ENCODE measurements at places on chromosomes 16 and 17.
A peak's percentile ranks its signal among the peaks of the same experiment; 100 is the strongest.

DNA sequence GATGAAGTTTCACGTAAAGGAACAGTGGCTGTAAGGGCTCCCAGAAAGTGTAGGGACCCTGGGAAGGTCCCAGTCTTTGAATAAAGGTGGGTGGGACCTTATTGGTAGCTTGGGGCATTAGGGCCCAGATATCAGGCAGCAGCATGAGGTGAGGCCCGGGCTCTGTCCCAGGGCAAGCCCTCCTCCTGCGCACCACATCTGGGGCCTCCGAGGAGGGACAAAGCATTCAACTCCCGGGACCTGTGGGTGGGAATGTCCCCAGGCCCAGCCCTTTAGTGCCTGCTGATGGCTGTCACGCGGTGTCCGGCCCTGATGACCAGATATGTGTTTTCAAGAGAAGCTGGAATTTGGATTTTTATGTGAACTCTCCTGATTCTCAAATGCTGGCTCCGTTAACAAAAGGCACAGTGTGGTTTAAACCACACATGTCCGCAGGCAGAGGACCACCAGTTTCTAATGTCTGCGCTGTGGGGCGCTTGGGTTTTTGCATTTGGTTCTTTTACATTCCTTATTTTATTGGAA lies 30.4 kb downstream of the RAI1 start:
- DNase-seq, result peak; percentile 50

DNA sequence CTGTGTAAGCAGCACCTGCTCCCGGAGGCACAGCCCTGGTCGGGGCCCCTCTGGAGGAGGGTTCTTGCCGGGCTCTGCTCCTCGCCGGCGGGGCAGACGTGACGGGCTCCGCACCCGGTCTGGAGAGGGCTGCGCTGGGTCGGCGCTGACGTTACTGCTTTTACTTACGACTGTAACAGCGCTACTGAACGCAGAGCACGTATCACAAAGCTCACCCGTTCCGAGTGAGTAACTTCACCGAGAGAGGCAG lies 1.3 kb upstream of the RAB40C start:
- peak; percentile 58 for DNase-seq

GRCh38 chr17:11086646-11087340 lies 154.2 kb upstream of the SHISA6 start:
- no peak for DNase-seq

GRCh38 chr17:40219594-40220338 lies 662 bp downstream of the WIPF2 start:
- DNase-seq, result peak; percentile 94

- no peak for DNase-seq
These were observed 4.7 kb downstream of the SEPTIN12 start for GRCh38 chr16:4783251-4783950.

DNA sequence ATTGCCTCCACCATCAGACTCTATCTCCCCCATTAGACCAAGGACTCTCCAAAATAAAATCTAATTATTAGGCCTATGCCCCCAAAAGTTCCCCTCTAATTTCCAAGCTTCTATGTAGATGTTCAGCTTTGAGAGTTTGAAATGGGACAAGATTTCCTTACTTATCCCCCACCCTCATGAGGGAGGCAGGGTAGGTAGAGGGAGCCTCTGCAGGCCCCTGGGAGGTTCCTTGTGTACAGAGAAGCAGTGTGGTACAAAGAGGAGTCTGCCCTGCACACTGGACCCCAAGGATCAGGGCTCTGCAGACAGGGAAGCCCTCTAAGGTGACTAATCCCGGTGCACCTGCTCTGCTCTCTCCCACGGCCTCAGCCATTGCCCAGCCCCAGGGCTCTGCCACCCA lies 2.5 kb downstream of the KRT17 start:
- DNase-seq, result no peak

GRCh38 chr16:4798456-4798855 lies 3.3 kb downstream of the SMIM22 start:
- DNase-seq, result no peak

- DNase-seq, result no peak
These were observed 94.0 kb upstream of the GNAO1 start for GRCh38 chr16:56097306-56097705.

DNA sequence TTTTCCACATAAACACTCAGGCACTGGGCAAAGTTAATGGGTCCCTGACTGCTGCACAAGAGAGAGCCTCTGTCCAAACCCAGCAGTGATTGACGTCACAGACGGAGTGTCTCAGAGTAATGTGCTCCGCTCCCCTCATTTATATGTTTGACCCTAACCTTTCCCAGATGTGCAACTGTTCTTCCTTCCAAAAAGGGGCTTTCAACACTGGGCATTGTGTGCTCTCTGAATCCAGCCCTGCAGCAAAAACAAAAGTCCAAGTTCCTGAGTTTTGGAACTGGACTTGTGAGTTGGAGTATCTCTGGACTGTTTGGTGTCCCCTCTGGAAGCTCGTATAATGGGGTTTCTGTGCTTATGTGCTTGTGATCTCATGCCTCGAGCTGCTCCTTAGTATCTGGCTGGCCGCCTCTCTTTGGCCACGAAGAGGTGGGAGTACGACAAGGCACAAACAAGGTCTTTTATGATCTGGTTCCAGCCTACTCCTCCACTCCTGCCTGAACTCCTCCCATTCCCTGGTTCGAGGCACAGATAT lies 76.4 kb upstream of the SMIM36 start:
- no peak for DNase-seq

DNA sequence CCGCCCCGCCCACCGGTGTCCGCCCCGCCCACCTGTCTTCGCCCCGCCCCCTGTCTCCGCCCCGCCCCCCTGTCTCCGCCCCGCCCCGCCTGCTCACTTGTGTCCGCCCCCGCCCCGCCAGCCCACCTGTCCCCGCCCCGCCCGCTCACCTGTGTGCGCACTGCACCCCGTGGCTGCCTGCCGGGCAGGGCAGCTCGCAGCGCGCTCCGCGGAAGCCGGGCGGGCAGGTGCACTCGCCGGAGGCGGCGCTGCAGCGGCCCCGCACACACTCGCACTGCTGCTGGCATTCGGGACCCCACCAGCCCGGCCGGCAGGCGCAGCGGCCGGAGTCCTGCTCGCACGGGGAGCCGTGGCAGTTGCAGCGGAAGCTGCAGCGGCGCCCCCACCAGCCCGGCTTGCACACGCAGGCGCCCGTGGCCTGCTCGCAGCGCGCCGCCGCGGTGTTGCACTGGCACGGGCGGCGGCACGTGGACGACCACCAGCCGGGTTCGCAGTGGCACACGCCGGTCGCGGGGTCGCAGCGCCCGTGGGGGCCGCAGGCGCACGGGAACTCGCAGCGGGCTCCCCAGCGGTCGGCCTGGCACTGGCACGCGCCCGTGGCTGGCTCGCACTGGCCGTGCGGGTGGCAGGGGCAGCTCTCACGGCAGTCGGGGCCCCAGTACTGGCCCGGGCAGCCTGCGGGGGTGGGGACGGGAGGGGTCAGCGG lies 2.1 kb downstream of the SCARF1 start:
- peak; percentile 89 for DNase-seq

GRCh38 chr17:63258785-63259184 lies 187.3 kb downstream of the CYB561 start:
- DNase-seq, result no peak

DNA sequence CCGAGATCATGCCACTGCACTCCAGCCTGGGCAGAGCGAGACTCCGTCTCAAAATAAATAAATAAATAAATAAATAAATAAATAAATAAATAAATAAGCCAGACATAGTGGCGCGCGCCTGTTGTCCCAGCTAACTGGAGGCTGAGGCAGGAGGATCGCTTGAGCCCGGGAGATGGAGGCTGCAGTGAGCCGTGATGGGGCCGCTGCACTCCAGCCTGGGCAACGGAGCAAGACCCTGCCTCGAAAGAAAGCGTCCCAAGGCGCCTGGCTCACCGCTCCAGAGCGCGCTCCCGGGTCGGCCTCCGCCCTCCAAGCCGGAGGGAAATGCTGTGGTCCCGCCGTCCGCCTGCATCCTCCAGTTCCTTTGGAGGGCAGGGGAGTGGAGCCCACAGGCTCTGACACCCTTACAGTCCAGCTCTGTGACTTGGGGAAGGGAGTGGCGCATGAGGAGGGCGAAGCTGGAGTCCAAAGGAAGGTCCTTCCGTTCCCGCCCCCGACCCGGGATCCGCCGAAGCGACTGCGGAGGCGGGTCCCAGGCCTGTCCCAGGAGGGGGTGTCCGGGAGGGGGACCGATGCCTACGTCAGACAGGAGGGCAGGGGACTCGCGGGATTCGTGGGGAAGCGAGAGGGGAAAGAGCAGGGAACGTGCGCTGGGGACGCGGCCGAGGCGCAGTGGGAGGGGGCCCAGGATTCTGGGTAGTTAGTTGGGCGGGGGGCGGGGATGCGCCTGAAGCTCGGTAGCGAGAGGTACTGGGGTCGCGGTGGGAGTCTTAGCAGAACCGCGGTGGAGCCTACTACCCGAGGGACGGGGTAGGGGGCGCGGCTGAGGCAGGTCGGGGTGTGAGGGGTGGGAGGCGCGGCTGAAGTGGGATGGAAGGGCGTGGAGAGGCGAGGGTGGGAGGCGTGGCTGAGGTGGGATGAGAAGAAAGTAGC lies 8.4 kb upstream of the TRPV2 start:
- peak; percentile 88 for DNase-seq

GRCh38 chr17:27984816-27985215 lies 57.7 kb upstream of the NLK start:
- no peak for DNase-seq

- no peak for DNase-seq
These were observed 15.2 kb downstream of the LITAF start for GRCh38 chr16:11571549-11571948.

DNA sequence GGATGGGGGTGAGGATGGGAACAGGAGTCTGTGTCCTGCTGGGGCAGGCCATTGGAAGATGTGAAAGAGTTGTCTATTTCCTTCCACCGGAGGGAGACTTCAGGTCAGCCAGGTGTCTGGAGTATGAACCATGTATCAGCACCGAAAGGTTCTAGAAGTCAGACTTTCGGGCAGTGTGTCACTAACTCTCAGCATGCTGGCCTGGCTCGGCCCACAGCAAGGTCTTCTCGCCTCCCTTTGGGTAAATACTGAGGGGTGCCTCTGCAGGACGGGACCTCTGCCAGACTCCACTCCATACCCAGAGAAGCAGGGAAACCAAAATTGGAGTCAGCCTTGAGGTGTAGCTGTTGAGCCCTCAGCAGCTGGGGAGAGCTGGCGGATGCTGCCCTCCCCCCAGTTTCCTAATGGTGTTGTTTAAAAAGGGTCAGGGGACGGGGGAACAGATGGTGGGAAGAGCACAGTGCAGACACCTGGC lies 507 bp downstream of the CIITA start:
- DNase-seq, result no peak

GRCh38 chr16:9092978-9093344 lies 1.5 kb downstream of the HAPSTR1 start:
- peak; percentile 20 for DNase-seq

- DNase-seq, result no peak
These were observed 27.5 kb downstream of the MPP2 start for GRCh38 chr17:43879723-43880419.

- DNase-seq, result no peak
These were observed 309.5 kb downstream of the CDH8 start for GRCh38 chr16:61726701-61727100.

- no peak for DNase-seq
These were observed 2.8 kb downstream of the HEATR3 start for GRCh38 chr16:50068550-50068949.

DNA sequence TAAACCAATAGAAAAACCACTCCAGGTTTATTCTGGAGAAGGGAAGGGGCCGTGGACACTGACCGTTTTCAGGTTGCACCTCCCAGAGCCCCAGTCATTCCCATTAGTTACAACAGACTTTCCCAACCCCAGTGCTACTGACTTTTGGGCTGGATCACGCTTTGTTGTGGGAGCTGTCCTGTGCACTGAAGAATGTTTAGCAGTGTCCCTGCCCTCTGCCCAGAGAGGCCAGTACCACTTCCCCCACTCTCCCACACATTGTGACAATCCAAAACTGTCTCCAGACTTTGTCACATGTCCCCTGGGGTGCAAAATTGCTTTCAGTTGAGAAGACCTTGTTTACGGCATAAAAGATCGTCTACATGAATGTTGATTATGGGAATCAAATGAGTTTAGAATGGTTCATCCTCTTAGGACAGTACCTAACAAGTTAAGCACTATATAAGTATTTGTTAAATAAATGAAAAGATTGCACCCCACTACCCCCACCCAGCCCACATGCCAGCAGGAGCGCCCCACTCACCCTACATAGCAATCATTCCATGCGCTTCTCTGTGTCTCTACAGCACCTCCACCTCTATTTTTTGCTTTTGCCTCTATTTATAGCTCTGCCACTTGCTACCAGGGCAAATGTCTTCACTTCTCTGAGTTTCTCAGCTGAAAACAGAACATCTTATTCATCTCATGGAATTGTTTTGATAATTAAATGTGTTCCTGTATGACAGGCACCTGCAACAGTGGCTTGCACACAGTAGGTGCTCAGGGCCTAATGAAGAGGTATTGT lies 104.9 kb downstream of the AXIN2 start:
- DNase-seq, result no peak

DNA sequence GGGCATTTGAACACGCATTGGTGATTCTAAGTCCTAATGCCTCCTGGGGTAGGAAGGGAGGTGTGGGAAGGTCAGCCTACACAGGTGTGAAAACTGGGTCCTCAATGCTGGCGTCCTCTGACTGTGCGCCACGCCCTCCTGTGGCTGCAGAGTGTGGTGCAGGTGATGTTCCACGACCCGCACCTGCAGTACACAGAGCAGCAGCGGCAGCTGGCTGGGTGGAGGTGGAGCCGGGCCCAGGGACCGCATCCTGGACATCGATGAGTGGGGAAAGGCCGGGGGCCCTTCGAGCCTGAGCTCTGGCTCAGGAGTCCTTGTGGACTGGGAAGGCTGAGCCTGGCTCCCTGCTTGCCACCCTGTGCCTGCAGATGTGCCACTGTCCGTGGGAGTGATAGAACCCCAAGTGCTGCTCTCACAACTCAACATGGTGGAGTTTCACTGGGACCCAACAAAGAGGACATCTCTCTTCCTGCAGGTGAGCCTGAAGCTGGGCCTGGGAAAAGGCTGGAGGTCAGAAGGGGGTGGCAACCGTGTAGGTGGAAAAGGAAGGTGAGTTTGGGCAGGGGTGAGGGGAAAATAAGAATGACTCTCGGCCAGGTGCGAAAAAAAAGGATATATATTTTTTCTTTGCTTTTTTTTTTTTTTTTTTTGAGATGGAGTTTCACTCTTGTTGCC lies 14.0 kb upstream of the STAC2 start:
- peak; percentile 72 for DNase-seq

- DNase-seq, result no peak
These were observed 13.4 kb downstream of the CMC2 start for GRCh38 chr16:80993307-80993706.

- DNase-seq, result peak; percentile 81
These were observed 5.5 kb downstream of the DOK4 start for GRCh38 chr16:57480754-57481230.

- DNase-seq, result no peak
These were observed 13.2 kb downstream of the TMEM238L start for GRCh38 chr17:10790491-10791401.

All from SK-N-SH (cell line).